ENCODE measurements at places on chromosomes 3 and 15. TPM values are rescaled to one million over a fixed set of nuclear protein-coding genes. Genes with fewer than 3 reads are reported as not detected.

DNA sequence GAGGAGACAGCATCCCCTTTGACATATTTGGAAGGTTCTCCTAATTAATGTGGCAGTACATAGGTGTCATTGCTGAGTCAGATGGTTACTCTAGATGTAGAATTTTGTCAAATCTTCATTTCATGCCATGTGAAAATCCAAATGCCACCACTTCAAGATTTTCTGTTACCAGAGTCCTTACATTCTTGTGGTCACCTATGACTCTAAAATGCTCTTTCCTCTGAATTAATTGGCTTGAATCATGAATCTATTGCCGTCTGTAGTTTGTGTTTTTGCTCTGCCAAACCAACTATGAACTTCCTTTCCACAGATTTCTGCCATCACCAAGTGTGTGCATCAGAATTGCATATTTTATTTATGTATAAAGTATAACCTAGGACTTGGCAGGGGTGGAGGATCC, 269.4 kb upstream of the ZPLD1 start:
- no peaks in the 10 kb centered on the region for H3K36me3 ChIP-seq
- no peak for DNase-seq
- H3K4me3 ChIP-seq = no peak overlapping the region
- peaks cover 9% of the 10 kb centered on the region for H3K4me1 ChIP-seq

The PCOLCE2 gene
- 101 TPM for total RNA-seq

The SAMMSON gene
- 0.32 TPM for total RNA-seq

GRCh38 chr3:187519428-187519890, 150.7 kb downstream of the SST start:
- H3K4me1 ChIP-seq = peaks cover 15% of the 10 kb centered on the region
- no peak for DNase-seq
- no peaks in the 10 kb centered on the region for H3K27me3 ChIP-seq

DNA sequence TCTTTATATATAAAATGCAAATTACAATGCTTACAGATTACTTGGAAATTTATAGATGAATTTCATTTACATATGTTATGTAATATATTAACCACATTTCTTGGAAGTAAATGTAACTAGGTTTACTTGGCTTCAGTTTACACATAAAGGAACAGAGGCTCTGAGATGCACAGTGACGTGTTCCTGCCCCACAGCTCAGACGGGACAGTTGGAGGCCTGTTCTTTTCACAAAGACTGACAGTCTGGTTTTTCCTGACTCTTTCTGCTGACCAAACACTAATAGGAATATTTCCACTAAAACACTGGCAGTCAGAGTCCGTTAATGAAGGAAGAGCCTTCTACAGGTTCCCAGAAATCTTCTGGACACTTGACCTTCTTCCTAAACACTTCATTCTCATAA, 336.1 kb downstream of the MFSD1 start:
- no peaks in the 10 kb centered on the region for H3K36me3 ChIP-seq
- H3K4me1 ChIP-seq = no peaks in the 10 kb centered on the region
- DNase-seq = no peak
- H3K27me3 ChIP-seq = no peaks in the 10 kb centered on the region
- H3K4me3 ChIP-seq = no peak overlapping the region
- no peak overlapping the region for H3K27ac ChIP-seq

- no peaks in the 10 kb centered on the region for H3K4me1 ChIP-seq
- no peak for DNase-seq
- no peak overlapping the region for H3K27ac ChIP-seq
- H3K27me3 ChIP-seq = no peaks in the 10 kb centered on the region
These were observed 181.6 kb upstream of the RASGRP1 start for GRCh38 chr15:38746211-38746610.

All from heart right ventricle (tissue), 16 donors.